Stimulated activated CD4-positive, alpha-beta T cell treated with anti-CD3 and anti-CD28 coated beads, Interleukin-4, amount 100 ng/mL, for 4 hours (primary cell): ENCODE measurements at places on chromosomes 7 and 10.

DNA sequence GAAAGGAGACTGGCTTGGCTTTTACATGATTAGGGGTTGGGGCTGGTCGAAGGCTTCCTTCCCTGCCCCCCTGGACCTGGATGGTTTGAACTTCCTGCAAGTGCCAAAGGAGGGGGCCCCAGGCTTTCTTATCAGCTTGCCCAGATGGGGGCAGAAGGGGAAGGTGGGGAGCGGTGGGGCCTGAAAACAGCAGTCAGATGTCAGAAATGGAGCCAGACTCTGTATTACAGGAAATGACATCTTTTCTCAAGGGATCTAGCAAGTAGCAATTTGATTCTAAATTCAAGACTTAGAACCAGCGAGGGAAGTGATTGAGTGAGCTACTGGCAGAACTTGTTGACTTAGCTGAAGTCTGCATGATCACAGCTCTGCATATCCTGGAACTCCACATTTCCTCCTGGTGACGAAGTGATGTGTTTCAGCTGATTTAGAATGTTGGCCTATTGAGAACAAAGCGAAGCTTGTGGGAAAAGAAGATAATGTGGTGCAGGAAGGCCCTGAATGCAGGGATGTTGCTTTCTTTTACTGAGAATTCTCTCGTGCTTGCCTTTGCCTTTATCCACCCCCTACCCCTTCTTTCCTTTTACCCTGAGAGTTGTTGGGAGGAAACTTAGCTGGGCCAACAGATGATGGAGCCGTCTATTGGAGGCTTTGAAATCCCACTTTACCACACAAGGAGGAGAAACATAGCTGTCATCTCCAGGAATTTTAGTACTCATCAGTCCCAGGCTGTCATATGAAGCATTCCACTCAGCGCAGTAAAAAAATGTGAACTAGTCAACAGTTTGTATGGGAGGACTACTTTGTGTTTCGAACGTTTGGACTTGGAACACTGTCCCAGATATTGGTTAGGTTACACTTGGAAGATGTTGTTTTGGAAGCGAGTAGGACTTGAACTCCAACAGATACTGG is 43.2 kb downstream of the CCNY start:
- DNase-seq: no peak

GRCh38 chr10:132097609-132098377 is 32.0 kb downstream of the JAKMIP3 start:
- no peak for DNase-seq

DNA sequence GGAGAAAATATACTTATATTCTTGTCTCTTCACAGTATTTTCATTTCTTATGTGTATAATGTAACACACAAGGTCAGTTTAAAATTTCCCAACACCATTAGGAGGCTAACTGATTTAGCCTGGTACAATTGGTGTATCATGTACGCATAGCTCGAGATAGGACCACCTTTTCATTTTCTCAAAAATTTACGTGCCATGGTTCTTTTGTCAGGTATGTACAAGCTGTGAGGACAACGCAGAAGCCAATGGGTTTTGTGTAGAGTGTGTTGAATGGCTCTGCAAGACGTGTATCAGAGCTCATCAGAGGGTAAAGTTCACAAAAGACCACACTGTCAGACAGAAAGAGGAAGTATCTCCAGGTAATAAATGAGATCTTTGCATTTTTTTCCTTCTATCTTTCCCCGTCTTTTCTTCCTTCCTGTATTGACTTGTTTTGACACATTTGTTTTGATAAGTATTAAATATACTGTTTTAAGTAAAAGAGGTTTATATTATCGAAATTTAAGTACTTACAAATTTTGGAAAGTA is 55.0 kb downstream of the TRIM24 start:
- DNase-seq: no peak

GRCh38 chr10:103745341-103746247 is 109.8 kb downstream of the SH3PXD2A start:
- peak; percentile 78 for DNase-seq

DNA sequence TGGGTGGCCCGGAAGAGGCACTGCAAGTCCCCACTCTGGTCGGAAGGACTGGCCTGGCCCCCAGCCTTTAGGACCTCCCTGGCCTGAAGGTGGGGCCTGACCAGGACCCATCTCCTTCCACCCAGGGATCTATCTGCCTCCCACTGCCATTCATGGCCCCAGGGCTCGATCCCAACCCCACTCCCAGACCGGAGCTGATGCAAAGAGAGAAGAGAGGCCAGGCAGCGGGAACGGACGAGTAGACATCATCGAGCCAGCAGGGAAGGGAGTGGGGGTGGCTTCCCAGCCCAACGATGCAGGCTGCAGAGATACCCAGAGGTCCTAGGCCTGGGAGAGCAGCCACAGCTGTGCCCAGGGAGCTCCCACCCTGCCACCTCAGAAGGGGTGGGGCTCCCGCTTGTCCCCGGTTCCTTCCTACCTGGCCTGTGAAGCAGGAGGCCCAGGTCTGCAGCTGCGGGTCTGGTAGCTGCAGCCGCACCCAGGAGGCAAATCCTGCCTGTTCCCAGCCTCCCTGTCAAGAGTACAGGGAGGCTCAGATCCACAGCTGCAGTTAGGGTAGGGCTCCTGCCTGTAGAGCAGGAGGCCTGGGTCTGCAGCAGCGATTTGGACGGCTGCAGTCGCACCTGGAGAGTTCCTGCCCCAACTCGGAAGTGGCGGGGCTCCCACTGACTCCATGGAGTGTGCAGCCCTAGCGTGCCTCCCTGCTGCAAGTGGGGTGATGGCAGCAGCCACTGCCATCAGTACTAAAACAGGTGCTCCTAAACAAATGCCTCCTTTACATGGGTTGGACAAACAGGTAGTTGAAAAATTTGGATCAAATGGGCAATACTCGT is 1151.0 kb upstream of the PHF14 start:
- DNase-seq: no peak

- DNase-seq: peak; percentile 7
These were observed 15.5 kb downstream of the LZTS2 start for GRCh38 chr10:101014966-101015581.

- DNase-seq: no peak
These were observed 54.1 kb upstream of the TNS3 start for GRCh38 chr7:47636081-47636432.

GRCh38 chr7:19213746-19214145 is 68.5 kb upstream of the FERD3L start:
- DNase-seq: no peak

DNA sequence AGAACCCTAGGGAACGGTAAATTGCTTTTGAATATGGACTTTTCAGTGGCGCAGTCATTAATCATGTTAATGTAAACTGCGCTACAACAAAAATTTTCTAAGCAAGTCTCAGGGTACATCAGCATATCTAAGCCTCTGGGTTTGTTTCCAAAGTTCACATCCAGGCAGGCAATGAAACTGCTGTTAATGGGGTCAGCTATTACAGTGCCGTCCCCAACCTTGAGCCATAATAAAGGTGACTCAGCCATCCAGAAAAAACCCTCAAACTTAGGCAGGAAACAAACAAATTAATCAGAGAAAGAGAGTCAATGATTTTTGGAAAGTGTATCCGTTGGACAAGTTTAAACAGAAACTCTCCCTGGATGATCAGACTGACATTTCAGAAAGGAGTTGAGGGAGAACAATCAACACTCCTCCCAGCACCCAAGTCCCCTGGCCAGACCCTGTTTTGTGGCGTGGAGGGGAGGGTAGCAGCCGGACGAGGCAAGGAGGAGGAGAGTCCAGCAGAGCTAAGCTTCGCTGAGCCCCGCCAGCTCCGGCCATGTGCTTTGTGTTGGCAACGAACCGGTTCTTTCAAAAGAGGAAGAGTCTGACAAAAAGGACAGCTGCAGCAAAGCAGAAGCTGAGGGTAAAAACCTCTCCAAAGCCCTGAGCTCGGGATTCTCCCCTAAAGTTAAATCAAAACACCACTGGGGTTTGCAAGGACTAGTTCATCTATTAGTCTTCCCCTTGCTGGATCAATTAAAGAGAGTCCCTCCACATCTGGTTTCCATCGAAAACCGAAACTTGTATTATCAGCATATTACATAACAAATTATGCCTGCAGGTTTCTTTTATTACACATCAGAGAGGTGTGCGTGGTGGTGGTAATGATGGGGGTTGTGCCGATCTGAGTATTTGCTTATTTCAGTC is 3.6 kb downstream of the FAM53B start:
- DNase-seq: no peak

DNA sequence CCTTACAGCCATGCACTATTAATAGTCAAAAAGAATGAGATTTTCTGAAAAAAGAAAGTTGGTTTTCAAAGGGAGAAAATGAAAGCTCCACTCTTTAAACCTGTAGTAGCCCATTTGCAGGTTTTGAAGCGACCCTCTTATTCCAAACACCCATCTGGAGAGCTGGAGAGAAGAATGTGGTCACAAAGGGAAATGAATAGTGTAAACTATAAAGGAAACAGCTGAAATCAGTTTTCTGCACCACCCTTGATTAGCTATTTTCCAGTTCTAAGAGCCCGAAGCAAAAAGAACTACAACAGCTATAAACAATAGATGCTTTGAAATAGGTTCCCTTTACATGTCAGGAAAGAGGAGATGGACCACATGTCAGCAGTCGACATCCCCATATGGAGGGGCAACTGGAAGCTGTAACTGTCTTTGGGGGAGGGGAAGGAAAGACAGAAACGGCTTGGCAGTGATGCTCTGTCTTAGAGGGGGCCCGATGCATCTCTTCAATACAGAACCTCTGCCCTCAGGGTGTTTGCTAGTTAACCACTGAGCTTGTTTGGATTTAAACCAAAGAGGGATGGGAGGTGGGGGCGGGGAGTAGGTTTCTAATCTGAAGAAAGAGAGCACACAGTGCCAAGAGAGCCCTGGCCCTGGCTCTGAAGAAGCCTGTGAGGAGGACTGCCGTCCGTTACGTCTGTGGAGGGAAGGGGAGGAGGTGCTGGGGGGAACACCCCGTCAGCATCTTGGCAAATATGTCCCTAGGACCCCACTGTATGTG is 55.3 kb downstream of the CPVL start:
- no peak for DNase-seq

DNA sequence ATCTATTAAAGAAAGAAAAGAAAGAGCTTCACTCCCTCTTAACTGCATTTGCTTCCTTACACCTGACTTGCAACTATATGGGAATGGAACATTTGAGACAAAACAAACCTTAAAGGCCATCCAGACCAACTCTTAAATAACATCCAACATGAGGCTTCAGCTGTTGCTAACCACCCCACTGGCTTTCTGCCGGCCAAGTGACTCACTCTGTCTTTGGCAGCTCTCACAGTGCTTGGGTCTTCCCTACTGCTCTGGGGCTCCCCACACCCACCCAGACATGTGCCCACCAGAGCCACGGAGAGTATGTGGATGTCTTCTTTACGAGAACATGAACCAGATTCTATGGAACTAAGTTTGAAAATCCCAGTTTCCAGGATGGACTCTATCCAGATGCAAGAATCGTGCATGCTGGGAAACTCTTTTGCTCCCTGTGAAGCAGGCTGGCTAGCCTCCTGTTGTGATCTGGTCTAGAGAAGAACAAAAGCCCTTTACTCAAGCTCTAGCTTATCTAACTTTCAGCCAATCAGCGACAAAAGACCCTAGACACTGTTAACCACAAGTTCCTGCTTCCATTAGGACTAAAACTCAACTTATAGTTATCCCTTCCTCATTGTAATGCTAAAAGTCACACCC is 245.7 kb downstream of the TCERG1L start:
- no peak for DNase-seq

GRCh38 chr7:96665689-96666088 is 44.0 kb downstream of the SEM1 start:
- no peak for DNase-seq

- DNase-seq: no peak
These were observed 6.9 kb downstream of the CPA4 start for GRCh38 chr7:130299866-130300265.

DNA sequence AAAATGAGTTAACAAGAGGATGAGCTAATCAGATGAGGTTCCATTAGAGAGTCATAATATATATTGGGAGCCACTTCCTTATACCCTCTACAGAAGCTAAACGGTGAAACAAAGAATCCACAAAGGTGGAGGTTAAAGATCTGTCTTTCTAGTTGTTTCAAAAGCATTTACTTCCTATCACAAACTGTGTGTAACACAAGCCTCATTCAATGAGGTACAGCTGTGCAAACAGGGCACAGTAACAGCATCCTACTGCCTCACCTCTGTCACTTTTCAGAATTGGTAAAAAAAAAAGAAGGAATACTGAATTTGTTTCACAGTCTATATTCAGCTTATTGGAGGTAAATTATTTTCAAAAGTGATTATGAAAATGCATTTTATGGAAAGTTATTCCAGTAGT is 128.7 kb downstream of the AGMO start:
- no peak for DNase-seq

DNA sequence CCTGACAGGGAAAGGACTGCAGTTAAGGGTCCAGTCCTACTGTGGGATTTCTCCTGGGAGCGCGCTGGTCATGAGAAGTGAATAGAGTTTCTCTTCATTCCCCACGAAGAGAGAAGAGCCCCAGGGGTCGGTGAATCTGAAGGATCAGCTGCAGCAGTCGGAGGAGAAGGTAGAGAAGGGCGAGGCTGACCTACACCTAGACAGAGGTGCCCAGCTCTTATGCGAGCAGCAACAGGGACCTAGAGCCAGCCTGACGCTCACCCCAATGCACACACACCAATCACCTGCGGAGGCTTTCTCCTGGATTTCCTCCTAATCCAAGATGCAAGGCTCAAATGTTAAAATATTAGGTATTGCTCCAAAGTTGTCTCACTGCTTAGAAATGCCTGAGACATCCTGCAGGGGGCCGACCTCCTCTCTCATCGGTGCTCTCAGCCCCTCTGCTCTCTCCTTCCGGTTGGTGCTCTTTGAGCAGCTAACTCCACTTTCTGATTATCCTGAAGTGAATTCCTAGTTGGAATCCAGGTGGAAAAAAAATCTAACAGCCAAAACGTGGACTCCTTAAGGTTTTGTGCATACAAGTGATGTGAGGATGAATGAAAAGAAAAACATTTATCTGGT is 176.4 kb downstream of the AHR start:
- no peak for DNase-seq

DNA sequence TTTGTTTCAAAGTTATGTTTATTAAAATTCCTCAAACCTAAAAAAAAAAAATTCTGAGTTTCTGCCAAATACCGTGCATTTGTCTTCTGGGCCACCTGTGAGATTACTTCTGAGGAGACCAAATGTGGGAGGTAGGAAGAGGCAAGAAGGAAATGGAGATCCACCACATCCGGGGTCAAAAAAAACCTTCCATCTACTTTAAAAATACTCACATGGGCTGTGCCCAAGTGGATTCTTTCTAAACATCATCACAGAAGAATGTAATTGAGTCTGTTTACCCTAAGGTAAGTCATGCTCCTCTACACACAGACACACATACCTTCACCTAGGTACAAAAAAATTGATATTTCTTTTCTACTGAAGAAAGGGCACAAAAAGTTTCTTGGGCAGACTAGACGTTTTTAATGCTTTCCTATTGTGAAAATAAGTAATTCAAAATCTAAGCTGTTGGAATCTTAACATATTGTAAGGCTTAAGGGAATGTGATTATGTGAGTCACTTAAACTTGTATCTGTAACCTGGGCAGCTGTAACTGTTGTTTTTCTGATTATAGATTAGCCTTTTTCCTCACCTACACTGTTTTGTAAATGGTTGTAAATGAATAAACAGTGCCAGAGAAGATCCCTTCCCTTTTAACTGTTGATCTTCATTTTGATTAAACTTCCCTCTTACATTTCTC is 19.1 kb upstream of the SPOCK2 start:
- DNase-seq: no peak
